Epithelial cell of esophagus (primary cell): ENCODE measurements at places on chromosomes 12 and 14.
A peak's percentile ranks its signal among the peaks of the same experiment; 100 is the strongest.

DNA sequence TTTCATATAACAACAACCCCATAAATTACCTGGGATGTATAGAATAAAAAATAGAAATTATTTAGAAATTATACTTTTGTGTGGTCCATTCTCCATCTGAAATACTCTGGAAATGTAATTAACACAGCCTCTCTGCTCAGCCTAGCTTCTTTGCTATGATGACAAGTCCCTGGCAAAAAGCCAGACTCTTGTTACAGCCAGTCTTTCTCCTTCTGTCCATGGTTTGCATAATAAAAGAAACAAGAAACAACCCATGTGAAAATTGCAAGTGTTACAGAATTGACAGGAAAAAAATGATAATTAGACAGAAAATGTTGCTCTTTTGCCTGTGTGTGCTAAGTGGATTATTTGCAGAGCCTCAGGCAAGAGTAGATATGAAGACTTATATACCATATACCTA, 61.3 kb downstream of the C12orf50 start:
- peak; percentile 75 for DNase-seq

DNA sequence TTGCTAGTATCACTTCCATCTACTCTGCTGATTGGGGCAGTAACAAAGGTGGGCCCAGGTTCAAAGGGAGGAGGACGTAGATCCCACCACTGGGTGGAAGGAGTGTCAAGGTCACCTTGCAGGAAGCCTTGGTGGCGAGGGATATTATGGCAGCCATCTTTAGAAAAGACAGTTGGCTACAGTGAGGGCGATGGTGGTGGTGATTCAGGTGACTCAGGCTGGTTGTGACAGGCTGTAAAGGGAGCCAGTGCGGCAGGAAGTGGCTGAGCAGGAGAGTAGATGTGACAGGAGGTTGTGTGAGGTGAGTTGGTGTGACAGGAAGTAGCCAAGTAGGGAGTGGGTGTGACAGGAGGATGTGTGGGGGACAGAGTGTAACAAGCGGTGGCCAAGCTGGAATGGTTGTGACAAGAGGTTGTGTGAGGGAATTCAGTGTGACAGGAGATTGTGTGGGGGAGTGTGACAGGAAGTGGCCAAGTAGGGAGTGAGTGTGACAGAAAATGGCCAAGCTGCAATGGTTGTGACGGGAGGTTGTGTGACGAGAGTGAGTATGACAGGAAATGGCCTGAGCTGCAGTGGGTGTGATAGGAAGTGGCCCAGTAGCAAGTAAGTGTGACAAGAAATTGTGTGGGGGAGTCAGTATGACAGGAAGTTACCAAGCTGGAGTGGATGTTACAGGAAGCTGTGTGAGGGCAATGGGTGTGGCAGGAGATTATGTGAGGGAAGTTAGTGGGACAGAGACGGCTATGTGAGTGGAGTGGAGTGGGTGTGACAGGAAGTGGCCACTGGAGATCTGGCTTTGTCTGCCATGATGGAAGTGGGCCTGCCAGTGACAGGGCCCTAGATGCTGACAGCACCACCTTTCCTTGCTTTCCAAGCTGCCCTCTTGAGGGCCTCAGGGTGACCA, 136.5 kb upstream of the MYL2 start:
- DNase-seq = peak; percentile 31

- peak; percentile 98 for DNase-seq
Observed at GRCh38 chr12:92034858-92035401, 110.7 kb downstream of the BTG1 start.

GRCh38 chr12:112368856-112369255, 13.4 kb downstream of the HECTD4 start:
- no peak for DNase-seq

DNA sequence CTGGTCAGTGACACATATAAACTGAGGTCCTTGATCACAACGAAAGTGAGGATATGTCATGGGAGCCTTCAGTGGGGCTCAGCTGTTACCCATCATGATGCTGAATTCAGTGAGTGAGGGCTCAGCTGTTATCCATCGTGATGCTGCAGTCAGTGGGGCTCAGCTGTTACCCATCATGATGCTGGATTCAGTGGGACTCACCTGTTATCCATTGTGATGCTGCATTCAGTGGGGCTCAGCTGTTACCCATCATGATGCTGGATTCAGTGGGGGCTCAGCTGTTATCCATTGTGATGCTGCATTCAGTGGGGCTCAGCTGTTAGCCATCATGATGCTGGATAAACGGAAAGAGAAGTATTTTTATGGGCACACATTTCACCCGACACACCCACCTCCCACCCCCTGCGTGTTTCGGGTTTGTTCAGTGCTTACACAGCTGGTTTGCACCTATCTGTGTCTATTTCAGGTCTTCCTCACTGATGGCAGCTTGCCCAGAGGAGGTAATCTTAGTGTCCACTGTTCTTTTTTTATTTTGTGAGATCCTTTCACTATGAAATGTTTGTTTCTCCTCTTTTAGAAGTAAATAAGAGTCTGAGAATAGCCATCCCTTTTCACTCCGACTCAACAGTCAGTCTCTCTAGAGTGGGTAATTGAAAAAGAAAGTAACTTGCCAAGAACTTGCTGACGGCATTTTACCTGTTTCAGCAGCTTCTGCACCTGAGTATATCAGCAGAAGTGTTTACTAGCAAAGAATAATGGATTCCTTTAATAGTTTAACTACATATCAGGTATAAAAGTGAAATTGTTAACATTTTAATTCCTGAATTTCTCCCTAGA, 183.0 kb downstream of the ERC1 start:
- DNase-seq = no peak

DNA sequence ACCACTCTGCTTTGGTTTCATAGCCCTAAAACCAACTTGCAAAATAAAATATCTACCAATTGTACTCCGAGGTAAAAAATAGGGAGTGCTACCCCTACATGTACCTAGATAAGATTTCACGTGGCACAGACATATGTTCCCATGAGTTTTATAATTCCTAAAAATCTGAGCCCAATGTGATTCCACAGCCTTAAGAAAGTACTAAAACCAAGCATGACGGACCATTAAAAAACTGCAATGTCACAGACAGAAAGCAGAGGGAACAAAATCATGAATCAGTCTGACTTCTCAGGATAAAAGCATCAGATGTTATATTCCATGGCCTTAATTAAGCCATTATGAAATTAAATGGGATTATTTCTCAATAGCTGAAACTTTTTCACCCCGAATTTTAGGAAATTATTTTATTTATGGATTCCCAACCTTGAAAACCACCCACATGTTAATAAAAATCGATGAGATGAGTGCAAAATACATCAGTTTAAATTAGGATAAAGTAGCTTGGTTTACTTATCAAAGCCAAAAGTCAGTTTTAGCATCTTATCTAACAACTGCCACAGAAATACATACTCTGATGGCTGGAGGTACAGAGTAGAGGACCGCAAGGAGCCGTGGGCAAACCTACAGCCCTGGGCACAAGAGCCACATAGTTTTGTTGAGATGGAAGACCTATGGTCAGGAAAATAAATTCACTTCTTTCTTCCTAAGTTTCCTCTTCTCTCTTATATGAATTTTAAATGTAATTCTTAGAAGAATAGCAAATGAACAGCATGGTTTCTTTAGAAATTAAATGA, 4.5 kb downstream of the ITPR2 start:
- no peak for DNase-seq

GRCh38 chr12:7501031-7501588, 2.5 kb downstream of the CD163 start:
- DNase-seq = peak; percentile 7

- DNase-seq = no peak
Observed at GRCh38 chr12:113240395-113240794, 19.1 kb downstream of the TPCN1 start.

DNA sequence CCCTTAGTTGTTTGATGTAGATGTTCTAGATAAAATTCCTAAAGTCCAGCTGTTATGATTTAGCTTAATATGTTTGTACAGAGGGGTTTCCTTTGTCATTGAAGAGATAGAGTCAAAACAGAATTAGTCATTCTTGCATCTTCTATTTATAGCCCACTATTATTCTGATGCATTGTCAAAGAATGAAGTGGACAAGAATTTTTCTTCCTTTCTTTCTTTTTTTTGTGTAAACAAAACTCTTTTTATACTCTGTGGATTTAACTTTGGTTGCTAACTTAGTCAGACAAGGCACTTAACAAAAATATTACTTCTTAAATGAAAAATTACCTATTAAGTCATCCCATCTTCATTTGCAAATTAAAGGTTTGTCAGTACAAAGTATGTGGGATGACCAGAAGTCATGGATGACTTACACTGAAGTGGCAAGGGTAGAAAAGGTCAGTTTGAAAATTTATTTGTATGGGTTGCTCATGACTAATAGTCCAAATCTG, 215.6 kb upstream of the DDHD1 start:
- no peak for DNase-seq

DNA sequence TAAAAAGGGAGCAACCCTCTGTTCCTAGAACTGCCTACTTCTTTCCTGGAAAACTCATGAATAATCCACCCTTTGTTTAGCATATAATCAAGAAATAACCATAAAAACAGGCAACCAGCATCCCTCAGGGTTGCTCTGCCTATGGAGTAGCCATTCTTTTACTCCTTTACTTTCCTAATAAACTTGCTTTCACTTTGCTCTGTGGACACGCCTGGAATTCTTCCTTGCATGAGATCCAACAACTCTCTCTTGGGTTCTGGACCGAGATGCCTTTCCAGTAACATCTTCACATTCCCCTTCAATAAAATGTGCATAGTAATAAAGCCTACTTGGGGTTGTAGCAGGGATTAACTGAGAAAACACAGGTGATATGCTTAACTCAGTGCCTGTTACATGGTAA, 286.4 kb upstream of the AMIGO2 start:
- DNase-seq = no peak

- no peak for DNase-seq
Observed at GRCh38 chr14:49250109-49250508, 336.1 kb downstream of the RPS29 start.

GRCh38 chr12:20477672-20478071, 109.3 kb downstream of the PDE3A start:
- no peak for DNase-seq

- DNase-seq = no peak
Observed at GRCh38 chr14:104307246-104307626, 168.8 kb downstream of the KIF26A start.

GRCh38 chr14:64918216-64918615, 4.0 kb downstream of the CHURC1 start:
- DNase-seq = no peak

DNA sequence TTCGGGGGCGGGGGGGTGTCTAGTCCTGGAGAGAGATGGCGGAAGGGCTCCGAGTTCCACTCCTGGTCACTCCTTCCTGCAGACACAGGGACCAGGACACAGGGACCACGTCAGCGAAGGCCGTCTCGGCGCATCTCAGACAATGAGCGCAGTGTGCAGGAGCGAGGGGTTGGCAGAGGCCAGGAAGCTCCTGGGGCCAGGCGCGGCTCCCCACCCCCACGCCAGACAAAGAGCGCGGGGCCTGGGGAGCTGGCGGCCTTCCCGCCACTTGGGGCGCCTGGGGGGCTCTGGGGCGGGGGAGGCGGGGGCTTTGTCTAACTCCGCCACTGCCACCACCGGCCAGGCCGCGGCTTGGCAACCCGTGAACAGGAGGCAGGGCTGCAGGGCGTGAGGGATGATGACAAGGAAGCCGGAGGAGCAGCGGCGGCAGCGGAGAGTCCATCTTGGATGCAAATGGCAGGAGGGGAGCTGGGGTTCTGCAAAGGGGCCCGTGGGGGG, 2.2 kb downstream of the CDK2AP1 start:
- peak; percentile 48 for DNase-seq

DNA sequence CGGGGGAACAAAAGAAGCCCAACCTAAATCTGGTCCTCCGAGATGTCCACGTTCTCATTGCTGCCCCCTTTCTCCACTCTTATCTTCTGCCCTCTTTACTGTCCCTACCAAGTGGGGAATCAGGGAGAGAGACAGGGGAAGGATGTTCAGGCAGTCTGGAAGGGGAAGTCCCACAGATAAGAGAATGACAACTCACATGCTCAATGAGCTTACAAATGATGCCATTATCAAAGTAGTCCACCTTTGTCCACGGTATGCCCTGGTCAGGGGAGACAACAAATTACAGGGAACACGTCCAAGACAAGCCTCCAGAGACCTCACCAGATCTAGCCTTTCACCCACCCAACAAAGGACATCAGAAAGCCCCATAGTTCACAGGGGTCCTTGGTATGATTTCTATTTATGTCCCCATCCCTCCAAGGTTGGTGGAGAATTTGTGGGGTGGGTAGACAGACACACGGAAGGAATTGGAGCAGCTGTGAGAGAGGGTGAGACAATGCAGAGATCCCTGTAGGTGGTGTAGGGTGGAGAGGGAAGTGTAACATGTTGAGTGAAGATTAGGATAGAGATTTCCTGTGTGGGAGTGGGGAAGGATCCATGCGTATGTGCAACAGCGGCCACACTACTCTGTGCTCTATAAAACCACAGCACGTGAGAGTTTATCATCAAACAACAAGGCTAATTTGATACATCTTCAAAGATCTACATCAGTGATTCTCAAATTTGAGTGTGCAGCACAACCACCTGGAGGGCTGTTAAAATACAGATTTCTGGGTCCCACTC, 10.7 kb downstream of the MYO1A start:
- DNase-seq = no peak

DNA sequence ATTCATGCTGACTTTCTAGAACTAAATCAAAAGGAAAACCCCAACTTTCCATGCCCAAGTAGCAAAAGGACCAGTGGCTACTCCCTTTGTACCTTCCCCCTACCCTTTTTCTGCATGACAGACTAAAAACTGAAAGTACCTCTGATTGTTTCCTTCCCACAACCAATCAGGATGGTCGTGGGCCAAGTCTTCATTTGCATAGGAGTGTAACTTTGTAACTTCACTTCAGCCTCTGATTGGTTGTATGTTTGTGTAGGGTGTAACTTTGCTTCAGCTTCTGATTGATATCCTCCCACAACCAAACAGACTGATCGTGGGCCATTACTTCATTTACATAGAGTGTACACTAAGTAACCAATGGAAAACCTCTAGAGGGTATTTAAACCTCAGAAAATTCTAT, 96.5 kb downstream of the DENND5B start:
- no peak for DNase-seq

- no peak for DNase-seq
Observed at GRCh38 chr14:91332986-91333649, 84.5 kb downstream of the CCDC88C start.

DNA sequence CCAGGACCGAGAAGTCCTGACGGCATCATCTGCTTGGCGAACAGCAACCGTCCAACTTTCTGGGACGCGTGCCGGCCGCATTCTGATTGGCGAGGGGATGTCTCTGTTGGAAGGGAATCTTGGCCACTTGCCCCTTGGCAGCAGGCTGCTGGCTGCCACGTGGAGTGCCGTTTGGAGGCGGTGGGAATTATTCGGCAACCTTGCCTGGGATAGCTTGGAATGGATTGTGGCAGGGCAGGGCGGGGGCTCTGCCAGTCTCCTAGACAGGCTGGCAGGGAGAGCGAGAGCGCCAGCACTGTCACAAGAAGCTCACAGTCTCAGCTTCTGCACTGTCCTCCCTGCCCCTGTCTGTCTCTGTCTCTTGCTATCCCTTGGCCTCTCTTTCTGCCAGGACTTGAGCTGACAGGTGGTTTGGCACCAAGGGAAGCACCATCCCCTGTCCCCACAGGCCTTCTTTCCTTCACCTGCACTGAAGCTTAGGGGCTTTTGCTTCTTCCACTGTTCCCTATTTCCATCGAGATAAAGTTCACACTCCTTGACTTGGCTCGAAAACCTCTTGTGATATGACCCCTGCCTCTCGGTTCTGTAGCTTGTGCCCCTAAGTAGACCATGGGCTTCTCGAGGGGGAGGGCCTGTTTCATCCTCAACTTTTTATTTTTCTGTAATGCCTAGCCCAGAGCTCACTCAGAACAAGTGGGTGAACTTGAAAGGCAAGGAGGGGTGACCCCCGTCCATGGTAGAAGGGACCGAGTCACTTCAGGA, 201.9 kb downstream of the PHETA1 start:
- DNase-seq = no peak
